ENCODE measurements at places on chromosomes 12 and 14. TPM values are rescaled to one million over a fixed set of nuclear protein-coding genes. Genes with fewer than 3 reads are reported as not detected.

- DNase-seq, result no peak
These were observed 5.1 kb downstream of the DPPA3 start for GRCh38 chr12:7716381-7716780.

Gene BHLHE41
- polyA plus RNA-seq, result 8.7 TPM

- DNase-seq, result no peak
These were observed 73.2 kb downstream of the DCAF5 start for GRCh38 chr14:69079747-69080146.

Gene KIF5A
- polyA plus RNA-seq, result 0.07 TPM

Gene EP400
- 11.8 TPM for polyA plus RNA-seq

DNA sequence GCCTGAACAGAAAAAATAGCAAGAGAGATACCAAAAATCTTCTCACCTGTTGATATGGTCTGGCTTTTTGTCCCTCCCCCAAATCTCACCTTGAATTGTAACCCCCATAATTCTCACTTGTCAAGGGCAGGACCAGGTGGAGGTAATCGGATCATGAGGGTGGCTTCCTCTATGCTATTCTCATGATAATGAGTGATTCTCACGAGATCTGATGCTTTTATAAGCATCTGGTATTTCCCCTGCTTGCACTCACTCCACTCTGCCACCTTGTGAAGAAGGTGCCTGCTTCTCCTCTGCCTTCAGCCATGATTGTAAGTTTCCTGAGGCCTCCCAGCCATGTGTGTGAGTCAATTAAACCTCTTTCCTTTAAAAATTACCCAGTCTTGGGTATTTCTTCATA lies 291.2 kb downstream of the CPNE8 start:
- no peak for DNase-seq

DNA sequence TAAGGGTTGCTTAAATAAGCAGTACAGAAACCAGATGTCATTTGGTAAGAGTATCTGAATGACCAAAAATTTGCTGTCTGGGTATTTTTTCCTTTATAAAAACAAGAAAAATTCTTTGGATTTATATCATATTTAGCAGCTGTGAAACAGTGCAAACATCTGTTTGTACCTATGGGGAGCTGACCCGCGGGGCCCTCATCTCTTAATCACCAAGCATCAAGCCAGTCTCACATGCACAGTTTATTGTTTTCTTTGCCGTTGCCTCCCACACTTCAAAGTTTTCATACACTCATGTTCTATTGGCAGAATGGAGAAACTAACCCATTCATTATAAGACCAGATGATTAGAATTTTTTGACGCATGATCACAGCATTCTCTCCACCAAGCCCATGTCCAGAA lies 142.2 kb downstream of the BMP4 start:
- DNase-seq, result no peak

Gene TEX52
- not detected for polyA plus RNA-seq

Gene STAC3
- 10.1 TPM for polyA plus RNA-seq

GRCh38 chr12:87280356-87280755 lies 748.8 kb downstream of the C12orf50 start:
- DNase-seq, result no peak

Gene SLC5A8
- polyA plus RNA-seq, result 0.02 TPM

GRCh38 chr12:88411689-88412088 lies 168.6 kb downstream of the KITLG start:
- DNase-seq, result no peak

DNA sequence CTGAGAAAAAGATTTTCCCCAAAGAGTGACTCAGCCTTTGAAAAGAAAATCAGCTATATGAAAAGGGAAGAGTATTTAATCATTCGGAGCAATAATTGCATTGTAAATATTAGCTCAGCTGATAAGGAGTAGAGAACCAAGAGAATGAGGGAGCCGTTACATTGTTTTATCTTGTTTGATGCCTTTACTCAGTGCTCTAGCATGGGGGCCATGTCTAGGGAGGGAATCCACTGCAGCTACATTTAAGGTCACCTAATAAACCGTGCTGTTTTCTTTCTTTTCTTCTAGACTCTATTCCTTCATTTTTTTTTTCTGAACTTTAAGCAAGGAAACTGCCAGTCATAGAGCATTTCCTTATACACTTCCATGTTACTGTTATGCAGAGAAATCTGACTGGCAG lies 447.0 kb downstream of the DIO2 start:
- no peak for DNase-seq

Gene CPSF2
- polyA plus RNA-seq, result 4.5 TPM

GRCh38 chr12:5034603-5035002 lies 9.1 kb upstream of the KCNA5 start:
- DNase-seq, result no peak

Gene ANKRD33
- not detected for polyA plus RNA-seq

DNA sequence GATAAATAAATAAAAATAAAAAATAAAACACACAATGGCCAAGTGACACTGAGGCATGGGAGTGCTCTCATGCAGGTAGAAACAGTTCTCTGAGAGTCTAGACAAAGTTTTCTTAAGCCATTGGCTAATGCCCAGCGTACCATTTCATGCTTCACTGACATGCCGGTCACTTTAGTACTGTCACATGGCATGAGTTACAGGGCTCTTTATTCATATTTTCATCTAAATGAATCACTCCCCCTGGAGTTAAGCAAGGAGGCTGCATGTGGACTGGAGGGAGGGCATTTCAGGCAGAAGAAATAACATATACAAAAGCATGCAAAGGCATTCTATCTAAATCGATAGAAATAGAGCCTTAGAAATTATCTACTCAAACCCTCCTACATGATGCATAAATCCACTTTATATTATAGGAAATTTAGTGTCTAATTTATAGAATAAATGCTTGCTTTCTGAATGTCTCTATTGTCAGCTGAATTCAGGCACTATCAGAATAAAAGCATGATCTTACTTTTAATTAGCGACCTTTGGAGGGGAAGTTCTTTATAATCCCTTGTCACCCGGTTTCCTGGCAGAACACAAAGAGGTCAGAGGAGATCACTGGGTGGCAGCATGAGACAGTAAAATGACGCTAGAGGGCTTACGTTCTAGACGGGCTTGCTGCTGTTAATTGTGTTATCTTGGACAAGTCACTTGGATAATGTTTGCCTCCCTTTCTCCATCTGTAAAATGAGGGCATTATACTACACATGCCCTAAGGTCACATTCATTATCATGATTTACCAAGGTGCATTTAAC lies 17.5 kb downstream of the DYRK4 start:
- no peak for DNase-seq

Gene CLEC2D
- polyA plus RNA-seq, result 39.7 TPM

Gene CHFR
- polyA plus RNA-seq, result 41.8 TPM

- DNase-seq, result no peak
These were observed 29.4 kb downstream of the ANO4 start for GRCh38 chr12:100823963-100824362.

DNA sequence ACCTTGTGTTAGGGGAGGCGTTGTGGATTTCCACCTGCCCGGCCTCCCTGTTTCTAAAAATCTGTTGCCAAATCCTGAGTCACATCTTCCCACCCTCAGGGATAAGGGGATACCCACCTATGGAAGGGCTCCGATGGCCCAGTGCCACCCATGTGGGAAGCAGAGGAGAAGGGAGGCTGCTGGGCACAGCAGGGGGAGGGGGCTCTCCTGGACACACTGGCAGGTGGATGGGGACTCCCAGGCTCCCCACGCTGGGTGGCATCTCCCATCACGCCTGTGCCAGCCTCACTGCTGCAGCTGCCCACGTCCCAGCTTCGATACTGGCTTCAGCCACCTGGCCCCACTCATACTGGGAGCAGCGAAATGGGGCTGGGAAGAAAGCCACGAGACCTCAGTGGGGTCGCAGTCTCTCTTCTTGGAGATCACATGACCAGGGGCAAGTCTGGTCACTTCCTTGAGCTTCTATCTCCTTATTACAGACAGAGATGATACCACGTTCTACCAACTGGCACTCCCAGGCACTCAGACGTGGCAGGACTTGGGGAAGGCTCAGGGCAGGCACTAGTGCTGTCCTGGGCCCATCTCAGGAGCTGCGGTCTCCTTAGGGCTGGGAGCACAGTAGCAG lies 72.2 kb downstream of the PITPNM2 start:
- no peak for DNase-seq

Gene KERA
- not detected for polyA plus RNA-seq

GRCh38 chr12:1936406-1937320 lies 18.2 kb upstream of the CACNA2D4 start:
- peak; percentile 66 for DNase-seq

DNA sequence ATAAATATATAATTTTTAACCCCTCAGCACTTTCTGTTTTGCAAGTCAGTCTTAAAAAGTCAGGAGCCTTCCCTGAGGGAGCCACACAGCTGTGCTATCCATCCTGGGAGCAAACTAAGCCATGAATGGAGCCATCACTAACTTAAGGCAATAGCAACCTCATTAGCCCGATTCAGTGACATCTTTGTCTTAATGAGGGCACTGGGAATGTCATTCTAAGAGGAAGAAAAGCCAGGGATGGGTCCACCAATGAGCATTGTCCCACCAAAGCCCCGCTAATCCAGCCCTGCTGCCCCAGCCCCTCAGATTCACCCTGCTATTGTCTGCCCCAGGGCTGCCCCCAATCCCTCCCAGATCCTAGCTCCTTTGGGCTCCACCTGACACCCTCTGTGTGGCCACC lies 19.5 kb downstream of the GSC start:
- DNase-seq, result peak; percentile 66

DNA sequence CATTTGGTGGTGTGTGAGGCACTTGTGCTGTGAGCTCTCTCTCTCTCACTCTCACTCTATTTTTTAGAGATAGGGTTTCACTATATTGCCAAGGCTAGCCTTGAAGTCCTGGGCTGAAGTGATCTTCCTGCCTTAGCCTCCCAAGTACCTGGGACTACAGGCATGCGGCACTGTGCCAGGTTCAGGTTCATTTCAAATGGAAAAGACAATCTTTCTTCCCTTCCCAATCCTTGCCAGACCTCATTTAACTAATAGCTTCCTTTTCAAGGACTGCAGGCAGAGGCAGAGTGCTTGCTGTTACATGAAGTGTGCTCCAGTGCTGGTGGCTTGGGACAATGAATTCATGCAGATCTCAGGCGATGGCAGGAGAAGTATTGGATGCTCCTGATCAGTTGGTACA lies 73.2 kb upstream of the BICD1 start:
- no peak for DNase-seq

DNA sequence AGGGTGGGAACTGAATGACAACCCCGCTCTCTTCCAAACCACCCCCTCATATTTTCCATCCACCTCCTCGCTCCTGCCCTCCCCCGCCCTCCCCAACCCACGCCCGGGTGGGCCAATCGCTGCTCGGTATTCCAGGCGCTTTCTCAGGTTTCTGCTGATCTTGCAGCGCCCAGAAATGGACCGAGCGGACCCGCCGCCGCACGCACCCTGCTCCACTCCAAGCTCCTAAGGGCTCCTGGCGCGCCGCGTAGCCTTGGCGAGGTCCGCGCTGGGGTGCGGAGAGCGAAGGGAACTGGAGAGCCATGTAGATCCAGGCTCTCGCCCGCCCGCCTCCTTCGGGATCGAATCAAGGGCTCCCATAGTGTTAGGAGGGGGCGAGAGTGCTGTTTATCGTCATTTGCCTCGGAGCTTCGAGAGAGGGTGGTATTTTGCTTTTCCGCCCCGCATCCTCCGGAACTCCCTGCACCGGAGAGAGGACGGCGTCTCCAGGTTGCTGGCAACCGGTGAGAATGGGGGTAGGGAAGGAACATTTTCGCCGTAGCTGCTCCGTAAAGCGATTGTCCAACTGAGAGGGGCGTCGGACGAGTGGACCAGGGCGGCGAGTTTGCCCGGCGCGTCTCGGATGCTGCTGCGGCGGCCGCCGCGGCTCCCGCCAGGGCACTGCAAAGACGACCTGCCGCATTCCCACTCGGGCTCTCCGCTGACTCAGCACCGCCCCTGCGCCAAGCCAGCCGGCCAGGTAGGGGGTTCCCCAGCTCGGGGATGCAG lies at the start of gene KCNA1:
KCNA1 (plus strand) TSS at position 172 of the 768 bp plus-strand sequence. CDS start 1,474 bp downstream, outside the sequence.
- DNase-seq, result no peak

Gene CNTN1
- polyA plus RNA-seq, result 1.4 TPM

Gene TMTC1
- 5.2 TPM for polyA plus RNA-seq

DNA sequence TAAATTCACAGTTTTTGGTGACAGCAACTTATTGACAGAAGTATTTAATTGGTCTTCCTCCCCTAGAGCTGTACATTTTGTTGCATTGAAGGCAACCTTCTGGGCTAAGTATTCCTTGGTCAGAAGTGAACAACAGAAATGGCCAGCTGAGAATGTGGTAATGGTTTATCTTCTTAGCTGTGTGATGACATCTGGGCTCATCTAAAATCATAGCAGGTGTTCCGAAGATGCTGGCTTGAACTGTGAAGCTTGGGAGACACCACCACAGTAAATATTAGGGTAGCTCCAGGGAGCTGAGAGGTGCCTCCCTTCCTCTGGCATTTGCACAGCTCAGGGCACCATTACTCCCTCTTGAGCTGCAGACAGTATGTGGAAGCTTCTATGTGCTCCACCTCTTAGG lies 3.7 kb upstream of the PTPRB start:
- DNase-seq, result no peak

Measured in spleen (tissue), 13 donors.